NCI-H510A treated with DMSO at 0.1 percent for 48 hours (cell line): ENCODE measurements at places on chromosomes 2 and 18.

- no peak for DNase-seq
Observed at GRCh38 chr18:63603772-63604171, 16.6 kb downstream of the SERPINB13 start.

- no peak for DNase-seq
Observed at GRCh38 chr18:13868501-13869271, 44.7 kb downstream of the MC5R start.

DNA sequence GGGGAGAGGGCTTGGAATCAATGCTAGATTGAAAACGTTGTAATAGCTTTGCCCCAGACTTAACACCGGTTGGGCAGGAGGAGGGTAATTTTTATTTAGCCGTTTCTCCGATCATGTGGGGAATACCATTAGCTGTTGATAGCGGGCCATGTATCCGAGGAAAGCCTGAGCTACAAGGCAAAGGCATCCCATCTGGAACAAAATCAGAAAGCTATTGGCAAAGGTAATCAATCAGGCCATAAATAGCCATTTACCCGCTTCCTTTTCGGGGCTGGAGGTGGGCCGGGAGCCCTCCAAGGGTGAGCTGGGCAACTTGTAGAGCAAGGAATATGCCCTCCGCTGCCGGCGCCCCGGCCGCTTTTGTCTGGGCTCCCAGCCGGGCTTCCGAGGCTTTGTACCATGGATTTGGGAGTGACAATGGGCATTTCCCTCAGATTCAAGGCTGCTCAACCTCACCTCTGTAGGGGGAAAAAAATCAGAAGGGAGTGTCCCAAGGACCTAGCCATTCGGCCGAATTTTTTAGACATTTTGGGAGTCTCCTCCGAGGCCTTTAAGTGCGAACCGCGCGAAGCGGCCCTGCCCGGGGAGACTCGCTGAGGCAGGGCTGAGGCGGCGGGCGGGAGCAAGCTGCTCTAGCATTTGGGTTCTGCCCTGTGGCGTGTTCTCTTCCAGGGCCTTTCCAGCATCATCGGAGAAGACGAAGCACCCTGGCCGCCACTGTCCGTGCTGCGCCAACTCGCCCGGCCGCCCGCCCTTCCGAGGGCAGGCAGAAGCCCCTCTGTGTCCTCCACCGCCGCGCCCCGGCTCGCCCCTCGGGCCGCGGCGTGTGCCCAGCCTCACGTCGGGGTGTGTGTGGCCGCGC is 1.1 kb upstream of the HOXD9 start:
- DNase-seq: no peak

DNA sequence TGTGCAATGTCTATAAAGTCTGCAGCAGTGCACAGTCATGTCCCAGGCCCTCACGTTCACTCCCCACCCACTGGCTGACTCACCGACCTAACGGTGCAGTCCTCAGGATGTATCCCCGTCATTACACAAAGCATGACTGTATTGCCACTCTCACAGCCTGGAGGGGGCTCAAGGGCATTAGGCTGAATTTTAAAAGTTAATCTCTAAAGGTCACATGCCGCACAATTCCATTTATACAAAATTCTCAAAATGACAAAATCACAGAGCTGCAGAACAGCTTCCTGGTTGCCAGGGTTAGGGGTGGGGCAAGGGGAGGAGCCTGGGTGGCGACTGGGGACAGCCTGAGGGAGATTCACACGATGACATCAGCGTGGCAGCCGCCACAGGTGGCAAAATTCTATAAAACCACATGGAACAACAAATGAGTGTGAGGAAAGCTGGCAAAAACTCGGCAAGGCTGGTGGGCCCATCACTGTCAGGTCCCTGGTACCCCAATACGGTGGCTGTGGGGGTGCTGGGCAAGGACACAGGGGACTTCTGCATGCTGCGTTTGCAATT is 97.6 kb downstream of the NDUFA10 start:
- DNase-seq: no peak

- no peak for DNase-seq
Observed at GRCh38 chr18:59801576-59801975, 98.2 kb upstream of the PMAIP1 start.

- DNase-seq: peak; percentile 8
Observed at GRCh38 chr2:219961947-219962498, 334.6 kb downstream of the SLC4A3 start.

GRCh38 chr2:124915567-124915966 is 890.5 kb downstream of the CNTNAP5 start:
- no peak for DNase-seq
